ENCODE measurements at places on chromosomes 3 and 15. TPM values are rescaled to one million over a fixed set of nuclear protein-coding genes. Genes with fewer than 3 reads are reported as not detected.

The GAP43 gene
- not detected for total RNA-seq

The MTMR10 gene
- total RNA-seq: 8.4 TPM

The ETV5 gene
- total RNA-seq: 14.2 TPM

The KIF15 gene
- 6.9 TPM for total RNA-seq

The P2RY1 gene
- 6.6 TPM for total RNA-seq

The C3orf20 gene
- not detected for total RNA-seq

The SELENOK gene
- total RNA-seq: 27.4 TPM

The MYLK gene
- 6.5 TPM for total RNA-seq

The C3orf22 gene
- total RNA-seq: not detected

The AADACL2 gene
- total RNA-seq: not detected

The CCDC39 gene
- total RNA-seq: not detected

The HGD gene
- total RNA-seq: 0.05 TPM
